ENCODE measurements at places on chromosomes 4 and X.

- DNase-seq = no peak
Measured at GRCh38 chr4:136637071-136637777, 895.1 kb downstream of the PCDH18 start.

GRCh38 chr4:41994461-41994985, 4.2 kb downstream of the SLC30A9 start:
- DNase-seq = no peak

- no peak for DNase-seq
Measured at GRCh38 chr4:151600432-151600831, 160.4 kb downstream of the GATB start.

GRCh38 chr4:186151499-186151898, 39.9 kb upstream of the CYP4V2 start:
- DNase-seq = no peak

DNA sequence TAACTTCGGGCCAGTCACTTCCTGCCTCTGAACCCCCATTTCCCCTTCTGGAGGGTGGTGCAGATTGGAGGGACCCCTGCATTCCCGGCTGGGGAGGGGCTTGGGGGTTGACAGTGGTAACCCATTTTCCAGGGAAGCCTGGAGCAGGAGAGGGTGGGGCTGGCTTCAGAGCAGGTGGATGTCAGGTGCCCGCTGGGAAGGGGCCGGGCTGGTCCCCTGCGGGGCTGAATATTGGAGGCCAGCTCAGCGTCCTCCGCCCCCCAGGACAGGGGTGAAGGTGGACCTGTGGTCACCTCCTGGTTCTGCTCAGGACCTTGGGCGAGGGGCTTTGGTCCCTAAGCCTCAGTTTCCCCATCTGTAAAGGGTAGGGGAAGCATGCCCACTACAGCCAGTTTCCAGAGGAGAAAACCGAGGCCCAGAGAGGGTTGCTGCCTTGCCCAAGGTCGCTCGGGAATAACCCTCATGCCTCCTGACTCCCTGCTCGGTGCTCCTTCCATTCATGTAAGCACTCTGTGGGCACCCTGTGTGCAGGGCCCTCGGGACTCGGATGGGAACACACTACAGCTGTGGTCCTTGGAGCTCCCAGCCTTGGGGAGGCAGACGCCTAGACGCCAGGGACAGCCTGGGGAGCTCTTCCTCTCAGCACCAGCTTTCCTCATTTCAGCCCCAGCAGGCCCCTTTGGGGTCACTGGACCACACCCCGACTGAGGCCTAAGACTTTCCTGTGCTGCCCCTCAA, 683 bp downstream of the MAN2B2 start:
- no peak for DNase-seq

GRCh38 chr4:115883231-115883630, 769.8 kb upstream of the NDST4 start:
- no peak for DNase-seq

GRCh38 chr4:24395937-24396336, 188.4 kb downstream of the DHX15 start:
- no peak for DNase-seq

DNA sequence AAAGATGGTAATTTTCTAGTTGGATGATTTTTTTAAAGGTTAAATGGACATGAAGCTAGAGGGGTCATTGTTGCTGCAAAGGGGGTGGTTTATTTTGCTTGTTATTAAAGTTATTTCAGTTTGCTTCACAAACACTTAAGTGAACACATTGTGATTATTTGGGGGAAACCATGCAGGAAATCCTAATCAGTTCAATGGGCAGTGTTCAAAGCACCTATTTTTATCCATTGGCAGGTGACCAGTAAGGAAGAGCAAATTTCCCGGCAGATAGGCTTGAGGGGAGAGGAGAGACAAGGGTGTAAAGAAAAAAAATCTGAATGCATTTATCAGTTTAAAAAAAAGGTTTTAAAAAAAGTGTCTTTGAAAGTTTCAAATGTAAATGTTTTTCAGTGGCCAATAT, 17.6 kb downstream of the GPR174 start:
- no peak for DNase-seq

DNA sequence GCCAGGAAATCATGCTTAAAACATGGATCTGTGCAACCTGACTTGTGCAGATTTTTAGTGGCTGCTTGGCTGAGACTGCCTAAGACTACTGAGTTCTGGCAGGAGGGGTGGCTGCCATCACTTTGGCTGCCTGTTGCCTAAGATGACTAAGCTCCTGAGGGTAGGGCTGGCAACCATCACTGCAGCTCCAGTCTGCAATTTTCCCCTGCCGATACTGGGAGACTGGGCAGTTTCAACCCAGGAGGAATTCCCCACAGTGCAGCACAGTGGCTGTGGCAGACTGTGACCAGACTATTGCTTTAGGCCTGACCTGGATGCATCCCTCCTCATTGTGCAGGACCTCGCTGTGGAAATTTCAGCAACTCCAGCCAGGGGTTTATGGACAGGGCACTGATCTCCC, 544.9 kb downstream of the ANKRD50 start:
- DNase-seq = no peak
